ENCODE measurements at places on chromosomes 12 and 14.

- DNase-seq, result no peak
Measured at GRCh38 chr12:65123435-65124063, 2.4 kb upstream of the WIF1 start.

DNA sequence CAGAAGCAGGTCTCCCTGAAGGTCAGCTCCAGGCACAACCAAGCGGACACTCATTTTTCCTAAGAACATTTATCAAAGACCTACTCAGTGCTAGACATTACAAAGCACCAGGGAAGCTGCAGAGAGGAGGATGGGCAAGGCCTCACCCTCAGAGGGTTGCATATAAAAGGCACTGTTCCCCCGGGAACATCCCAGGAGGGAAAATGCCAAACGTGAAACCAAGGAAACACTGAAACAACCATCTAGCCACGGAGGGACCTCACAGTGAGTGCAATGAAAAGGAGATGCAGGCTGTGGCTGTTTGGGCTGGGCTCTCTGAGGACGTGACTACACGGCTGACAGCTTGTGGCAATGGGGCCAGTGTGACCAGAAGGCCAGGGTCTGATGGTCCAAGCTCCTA is 117.4 kb upstream of the VASH1 start:
- no peak for DNase-seq

- DNase-seq, result no peak
Measured at GRCh38 chr12:82866227-82866775, 179.6 kb downstream of the TMTC2 start.

DNA sequence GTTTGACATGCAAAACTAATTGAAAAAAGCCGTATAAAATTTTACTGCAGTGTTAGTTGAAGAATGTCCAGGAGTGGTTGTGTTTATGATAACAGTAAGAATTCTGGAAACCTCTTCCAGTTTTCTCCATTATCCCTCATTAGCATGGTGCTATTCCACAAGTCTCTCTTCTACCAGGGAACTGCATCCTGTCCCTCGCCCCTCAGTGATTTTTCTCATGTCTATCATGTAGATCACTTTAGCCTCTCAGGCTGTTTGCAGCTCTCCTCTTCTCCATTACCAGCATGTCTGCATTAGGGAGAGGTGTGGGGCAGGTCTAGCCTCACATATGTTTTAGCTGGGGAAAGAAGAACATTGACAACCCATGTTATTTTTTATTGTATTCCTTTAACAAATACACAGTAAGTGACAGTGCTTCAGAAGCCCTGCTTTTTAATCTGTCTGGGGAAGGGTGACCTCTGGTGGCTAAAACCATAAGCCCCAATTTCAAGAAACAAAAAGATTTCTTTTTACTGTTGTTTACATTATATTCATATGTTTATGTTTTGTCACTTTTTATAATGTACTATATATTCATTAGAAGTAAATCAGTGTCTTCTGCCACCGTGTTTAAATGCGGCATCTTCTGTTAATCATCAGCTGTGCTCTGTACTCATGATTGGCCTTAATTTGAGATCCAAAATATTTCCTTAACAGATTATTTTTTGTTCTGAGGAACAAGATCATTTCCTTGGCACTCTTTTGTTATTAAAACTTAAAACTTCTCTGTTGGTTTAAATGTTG is 70.7 kb downstream of the RASSF8 start:
- no peak for DNase-seq

DNA sequence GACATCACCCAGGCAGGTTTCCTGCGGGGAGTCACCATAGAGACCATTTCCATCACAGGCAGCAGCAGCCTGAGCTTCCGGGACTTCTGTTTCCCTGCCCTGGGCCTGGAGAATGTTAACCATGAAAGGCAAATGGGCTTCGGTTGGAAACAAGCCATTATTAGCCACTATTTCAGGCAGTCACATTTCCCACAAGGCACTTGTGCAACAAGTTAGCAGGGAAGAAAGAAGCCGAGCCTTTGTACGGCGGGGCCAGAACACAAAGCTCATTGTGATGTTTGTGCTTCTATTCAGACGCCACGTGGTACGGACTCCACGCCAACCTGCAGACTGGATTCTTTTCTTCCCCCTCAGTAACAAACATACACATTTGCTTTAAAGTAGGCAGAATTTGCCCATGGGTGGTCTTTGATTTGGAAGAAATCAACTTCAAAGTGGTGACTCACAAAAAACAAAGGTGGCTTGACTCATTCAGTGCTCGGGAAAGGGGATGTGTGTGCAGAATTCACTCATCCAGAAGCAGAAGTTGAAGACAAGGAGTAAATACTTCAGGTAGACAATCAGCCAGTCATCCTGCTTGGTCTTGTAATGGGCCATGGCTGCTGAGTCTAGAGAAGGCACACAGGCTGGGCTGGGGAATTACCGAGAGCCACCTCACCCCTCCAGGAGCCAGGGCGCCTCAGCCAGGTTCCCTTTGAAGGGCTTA is 154.2 kb upstream of the PRMT8 start:
- DNase-seq, result no peak
